ENCODE measurements at places on chromosomes 7 and 10. TPM values are rescaled to one million over a fixed set of nuclear protein-coding genes. Genes with fewer than 3 reads are reported as not detected.

Gene CFAP46
- not detected for total RNA-seq

DNA sequence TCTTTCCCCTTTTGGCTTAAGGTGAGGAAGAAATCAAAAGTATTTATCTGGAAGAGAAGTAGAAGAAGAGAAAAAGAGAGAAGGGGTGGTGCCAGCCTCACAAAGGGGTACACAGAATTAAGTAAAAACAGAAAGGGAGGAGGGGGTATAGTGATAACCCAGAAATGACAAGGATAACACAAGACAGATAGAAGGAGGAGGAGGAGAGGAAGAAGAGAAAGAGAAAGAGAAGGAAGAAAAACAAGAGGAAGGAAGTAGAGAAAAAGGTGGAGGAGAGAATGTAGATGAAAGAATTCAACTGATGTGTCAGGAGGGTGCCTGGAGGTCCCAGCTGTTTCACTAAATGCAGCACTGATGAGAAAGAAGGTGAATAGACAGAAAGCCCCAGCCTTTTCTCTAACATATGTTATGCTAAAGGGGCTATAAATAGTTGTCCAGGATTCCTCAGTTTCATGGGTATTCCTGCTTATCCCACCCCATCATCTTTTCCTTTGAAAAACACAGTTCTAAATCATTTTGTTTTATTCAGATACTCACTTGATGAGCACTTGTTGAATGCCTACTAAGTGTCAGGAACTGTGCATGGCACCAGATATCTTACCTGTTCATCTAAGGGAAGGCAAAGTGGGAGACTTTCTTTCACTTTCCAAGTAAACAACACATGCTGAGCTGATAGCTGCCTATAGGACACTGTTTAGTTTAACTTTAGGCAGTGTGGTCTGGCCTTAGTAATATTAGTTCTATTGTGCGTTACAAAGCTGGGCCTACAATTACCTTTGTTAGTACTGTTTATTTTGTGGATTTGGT is 8.0 kb downstream of the SEMA3E start:
- no peak overlapping the region for H3K4me3 ChIP-seq
- H3K4me1 ChIP-seq, result no peaks in the 10 kb centered on the region
- no peak overlapping the region for H3K27ac ChIP-seq
- no peaks in the 10 kb centered on the region for H3K27me3 ChIP-seq
- DNase-seq, result no peak
- H3K36me3 ChIP-seq, result no peaks in the 10 kb centered on the region

Gene ASL
- 46.2 TPM for total RNA-seq

DNA sequence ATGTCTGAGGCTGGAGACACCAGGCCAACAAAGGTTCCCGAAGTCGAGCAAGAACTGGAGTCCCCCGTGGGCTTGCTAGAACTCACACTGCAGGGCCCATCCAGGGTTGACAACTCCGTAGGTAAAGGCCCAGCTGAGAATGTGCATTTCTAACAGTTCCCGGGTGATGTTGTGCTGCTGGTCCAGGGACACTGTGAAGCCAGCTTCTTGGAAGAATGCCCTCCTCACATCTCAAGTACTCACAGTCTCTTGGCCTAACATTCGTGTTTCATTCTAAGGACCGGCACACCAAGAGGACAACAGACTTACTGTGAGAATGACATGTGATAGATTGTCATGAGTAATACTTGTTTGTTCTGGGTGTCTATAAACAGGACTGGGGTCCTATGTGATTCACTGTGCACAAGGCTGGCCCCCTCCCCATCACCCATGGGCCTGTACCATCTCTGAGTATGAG is 682.3 kb upstream of the IGFBP3 start:
- no peaks in the 10 kb centered on the region for H3K27me3 ChIP-seq
- H3K4me1 ChIP-seq, result peaks cover 8% of the 10 kb centered on the region
- peak; percentile 70 for DNase-seq
- peak overlapping the region; percentile 78 for H3K27ac ChIP-seq
- H3K4me3 ChIP-seq, result no peak overlapping the region

GRCh38 chr10:119919826-119920225 is 27.3 kb downstream of the SEC23IP start:
- no peak overlapping the region for H3K27ac ChIP-seq
- peaks cover 65% of the 10 kb centered on the region for H3K36me3 ChIP-seq
- DNase-seq, result no peak
- H3K4me1 ChIP-seq, result no peaks in the 10 kb centered on the region

DNA sequence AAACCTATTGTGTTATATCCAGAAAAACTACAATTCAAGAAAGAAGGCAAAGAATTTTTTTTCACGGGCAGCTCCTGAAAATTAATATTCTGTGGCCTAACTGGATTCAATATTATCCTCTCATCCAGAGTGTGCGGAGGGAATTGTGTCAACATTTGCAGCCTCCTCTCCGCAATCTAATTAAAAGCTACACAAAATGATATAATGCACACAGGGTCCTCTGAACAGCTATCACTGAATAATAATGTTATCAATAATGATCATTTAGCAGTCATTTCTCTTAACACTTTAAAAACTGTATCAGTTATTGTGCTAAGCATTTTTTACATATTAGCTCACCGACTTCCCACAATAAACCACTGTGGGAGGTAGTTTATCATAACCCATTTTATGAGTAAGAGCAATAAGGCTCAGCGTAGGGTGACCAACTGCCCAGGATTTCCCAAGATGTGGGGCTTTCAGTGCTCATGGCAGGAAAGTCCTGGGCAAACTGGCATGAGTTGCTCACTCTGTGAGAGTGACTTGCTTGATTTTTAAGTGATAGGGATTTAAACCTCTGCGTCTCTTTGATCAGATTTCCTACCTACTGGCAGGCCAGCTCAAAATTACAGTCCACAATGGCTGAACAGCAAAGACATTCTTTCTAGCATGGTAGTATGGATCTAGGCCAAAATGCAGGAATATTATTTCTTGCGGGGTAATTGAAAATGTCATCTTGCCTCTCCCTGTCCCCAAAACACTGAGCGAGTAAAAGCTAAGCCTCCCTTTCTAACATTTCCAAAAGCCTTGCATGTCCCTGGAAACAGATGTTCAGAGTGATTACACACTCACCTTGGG is 65.7 kb downstream of the AOAH start:
- DNase-seq, result no peak
- no peak overlapping the region for H3K4me3 ChIP-seq
- H3K36me3 ChIP-seq, result no peaks in the 10 kb centered on the region
- no peak overlapping the region for H3K27ac ChIP-seq
- H3K4me1 ChIP-seq, result no peaks in the 10 kb centered on the region

- no peaks in the 10 kb centered on the region for H3K36me3 ChIP-seq
- H3K27me3 ChIP-seq, result no peaks in the 10 kb centered on the region
- no peak overlapping the region for H3K4me3 ChIP-seq
- no peak for DNase-seq
- H3K4me1 ChIP-seq, result peaks cover 17% of the 10 kb centered on the region
- H3K27ac ChIP-seq, result no peak overlapping the region
Observed at GRCh38 chr10:27622596-27622995, 118.5 kb downstream of the RAB18 start.

Gene KEL
- not detected for total RNA-seq

Gene GJD4
- not detected for total RNA-seq

DNA sequence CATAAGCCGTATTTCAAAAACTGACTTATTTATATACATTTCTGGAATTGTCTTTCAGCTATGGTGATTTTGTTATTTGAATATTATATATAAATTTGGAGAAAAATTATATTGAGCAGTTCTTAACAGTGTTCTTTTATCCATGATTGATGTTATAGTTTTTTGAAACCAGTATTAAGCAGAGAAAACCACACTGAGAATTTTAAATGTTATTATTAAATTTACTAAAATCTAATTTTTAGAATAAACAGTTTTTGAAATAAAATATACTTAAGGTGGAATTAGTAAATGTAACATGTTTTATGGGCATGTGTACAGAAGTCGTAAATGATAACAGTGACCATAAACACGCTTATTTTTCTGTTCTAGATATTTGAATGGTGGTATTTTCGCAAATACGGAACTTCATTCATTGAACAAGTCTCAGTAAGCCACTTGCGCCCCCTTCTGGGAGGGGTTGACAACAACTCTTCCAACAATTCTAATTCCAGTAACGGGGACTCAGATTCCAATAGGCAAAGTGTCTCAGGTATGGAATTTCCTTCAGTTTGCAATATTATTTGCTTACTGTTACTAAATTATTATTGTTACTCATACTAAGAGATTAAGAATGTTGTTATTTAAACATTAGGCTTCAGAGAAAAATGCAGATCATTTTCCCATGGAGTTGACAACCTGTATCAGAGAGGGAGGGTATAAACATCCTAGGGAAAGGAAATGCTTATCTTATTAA is 166.1 kb downstream of the ST7 start:
- H3K4me1 ChIP-seq, result peaks cover 5% of the 10 kb centered on the region
- DNase-seq, result no peak
- H3K27me3 ChIP-seq, result no peaks in the 10 kb centered on the region
- H3K27ac ChIP-seq, result no peak overlapping the region
- no peaks in the 10 kb centered on the region for H3K36me3 ChIP-seq
- no peak overlapping the region for H3K4me3 ChIP-seq

DNA sequence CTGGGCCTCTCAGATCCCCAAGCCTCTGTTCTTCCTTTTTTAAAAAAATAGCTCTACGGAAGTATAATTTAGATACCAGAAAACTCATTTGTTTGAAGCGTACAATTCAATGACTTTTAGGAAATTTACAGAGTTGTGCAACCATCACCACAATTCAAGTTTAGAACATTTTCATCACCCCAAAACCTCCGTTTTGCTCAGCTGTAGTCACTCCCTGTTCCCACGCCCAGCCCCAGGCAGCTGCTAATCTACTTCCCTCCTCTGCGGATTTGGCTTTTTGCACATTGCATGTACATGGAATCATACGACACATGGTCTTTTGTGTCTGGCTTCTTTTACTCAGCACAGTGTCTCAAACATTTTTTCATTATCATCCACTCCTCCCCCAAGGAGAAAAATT is 229.2 kb downstream of the TCF7L2 start:
- DNase-seq, result no peak
- no peak overlapping the region for H3K4me3 ChIP-seq
- H3K36me3 ChIP-seq, result no peaks in the 10 kb centered on the region
- H3K4me1 ChIP-seq, result no peaks in the 10 kb centered on the region
- no peaks in the 10 kb centered on the region for H3K27me3 ChIP-seq

DNA sequence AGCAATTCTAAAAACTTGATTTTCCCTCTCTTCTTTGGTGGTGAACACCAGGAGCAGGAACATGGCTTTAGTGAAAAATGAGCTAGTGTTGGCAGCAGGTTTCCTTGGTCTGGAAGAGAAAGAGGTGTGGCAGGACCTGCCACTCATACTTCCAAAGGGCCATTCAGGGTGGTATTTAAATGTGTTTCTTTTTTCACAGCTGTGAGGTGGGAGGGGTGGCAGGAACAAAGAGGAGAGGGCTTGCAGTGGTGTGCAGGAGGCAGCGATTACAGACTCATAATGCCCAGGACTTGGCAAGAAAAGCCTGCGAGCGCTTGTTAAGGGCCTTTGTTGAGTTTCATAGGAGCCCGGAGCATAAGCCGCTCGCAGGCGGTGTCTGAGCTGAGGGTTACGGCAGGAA is 36.8 kb downstream of the WIPF3 start:
- no peaks in the 10 kb centered on the region for H3K27me3 ChIP-seq
- H3K27ac ChIP-seq, result no peak overlapping the region
- no peak for DNase-seq
- no peaks in the 10 kb centered on the region for H3K36me3 ChIP-seq
- H3K4me3 ChIP-seq, result no peak overlapping the region
- no peaks in the 10 kb centered on the region for H3K4me1 ChIP-seq

DNA sequence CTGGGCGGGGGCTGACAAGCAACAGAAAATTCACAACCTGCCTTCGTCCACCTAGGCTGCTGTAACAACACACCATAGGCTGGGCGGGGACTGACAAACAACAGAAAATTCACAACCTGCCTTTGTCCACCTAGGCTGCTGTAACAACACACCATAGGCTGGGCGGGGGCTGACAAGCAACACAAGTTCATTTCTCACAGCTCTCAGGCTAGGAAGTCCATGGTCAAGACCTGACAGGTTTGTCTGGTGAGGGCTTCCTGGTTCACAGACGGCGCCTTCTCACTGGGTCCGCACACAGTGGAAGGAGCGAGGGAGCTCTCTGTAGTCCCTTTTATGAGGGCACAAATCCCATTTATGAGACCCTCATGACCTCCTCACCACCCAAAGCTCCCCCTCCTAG is 52.2 kb downstream of the DIP2C start:
- no peaks in the 10 kb centered on the region for H3K27me3 ChIP-seq
- H3K4me3 ChIP-seq, result no peak overlapping the region
- H3K27ac ChIP-seq, result no peak overlapping the region
- no peaks in the 10 kb centered on the region for H3K36me3 ChIP-seq
- DNase-seq, result no peak

- H3K36me3 ChIP-seq, result no peaks in the 10 kb centered on the region
- no peaks in the 10 kb centered on the region for H3K27me3 ChIP-seq
- H3K4me3 ChIP-seq, result no peak overlapping the region
Observed at GRCh38 chr7:110780712-110781111, 310.2 kb upstream of the LRRN3 start.

Gene ARHGEF5
- 3.5 TPM for total RNA-seq

Gene DGKI
- total RNA-seq, result 13.4 TPM

Gene STEAP1
- 2.1 TPM for total RNA-seq

GRCh38 chr7:875476-876076 is 778 bp upstream of the GET4 start:
- DNase-seq, result no peak
- H3K36me3 ChIP-seq, result peaks cover 28% of the 10 kb centered on the region
- no peaks in the 10 kb centered on the region for H3K27me3 ChIP-seq
- peak overlapping the region; percentile 78 for H3K27ac ChIP-seq

GRCh38 chr10:131821378-131822012 is 79.3 kb upstream of the PPP2R2D start:
- H3K4me1 ChIP-seq, result no peaks in the 10 kb centered on the region
- DNase-seq, result no peak
- H3K36me3 ChIP-seq, result no peaks in the 10 kb centered on the region
- H3K27ac ChIP-seq, result no peak overlapping the region
- H3K27me3 ChIP-seq, result no peaks in the 10 kb centered on the region

DNA sequence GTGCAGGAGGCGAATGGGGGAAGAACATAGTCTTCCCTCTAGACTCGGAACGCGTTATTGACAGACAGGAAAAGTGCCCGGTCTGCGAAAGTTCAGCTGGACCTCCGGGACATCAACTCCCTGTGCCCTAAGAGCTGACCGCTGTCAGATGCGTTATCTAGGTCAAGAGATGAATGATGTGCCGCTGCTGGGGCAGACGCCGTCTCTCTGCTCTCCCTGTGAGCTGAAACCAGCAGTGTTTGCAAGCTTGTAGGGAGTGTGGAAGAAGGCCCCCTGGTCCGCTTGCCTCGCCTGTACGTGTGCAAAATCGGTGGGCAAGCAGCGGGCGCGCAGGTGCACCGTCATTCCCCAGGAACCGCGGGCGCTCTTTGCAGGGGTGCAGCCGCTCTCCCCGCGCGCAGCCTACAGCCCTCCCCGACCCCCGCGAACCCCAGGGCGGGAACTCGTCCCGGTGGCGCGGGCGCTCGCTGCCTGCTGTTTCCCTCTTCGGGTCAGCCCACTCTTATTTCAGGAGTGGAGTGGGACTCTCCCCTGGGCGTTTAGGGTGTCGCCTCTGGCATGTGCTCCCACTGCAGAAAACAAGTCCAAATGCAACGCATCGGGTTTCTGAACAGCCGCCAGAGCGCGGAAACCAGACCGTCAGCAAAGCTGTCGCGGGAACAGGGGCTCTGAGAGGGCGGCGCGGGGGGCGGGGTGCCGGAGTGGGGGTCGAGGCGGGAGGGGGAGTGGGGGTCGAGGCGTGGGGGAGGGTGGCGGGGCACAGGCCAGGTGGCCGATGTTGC is 1.8 kb upstream of the PFKFB3 start:
- no peaks in the 10 kb centered on the region for H3K36me3 ChIP-seq
- H3K27ac ChIP-seq, result peak overlapping the region; percentile 99
- no peaks in the 10 kb centered on the region for H3K27me3 ChIP-seq
- DNase-seq, result no peak

- no peak for DNase-seq
- H3K27ac ChIP-seq, result no peak overlapping the region
- H3K4me3 ChIP-seq, result no peak overlapping the region
- H3K4me1 ChIP-seq, result no peaks in the 10 kb centered on the region
- no peaks in the 10 kb centered on the region for H3K36me3 ChIP-seq
Observed at GRCh38 chr7:131605280-131605878, 49.0 kb upstream of the PODXL start.

Gene DUS4L
- 0.75 TPM for total RNA-seq

Gene TM9SF3
- total RNA-seq, result 30.4 TPM
